ENCODE measurements at places on chromosomes 11 and 22.
A peak's percentile ranks its signal among the peaks of the same experiment; 100 is the strongest.

GRCh38 chr22:26367402-26368245, 61.4 kb upstream of the ASPHD2 start:
- no peak for DNase-seq

GRCh38 chr11:15216678-15217077, 102.0 kb downstream of the INSC start:
- no peak for DNase-seq

DNA sequence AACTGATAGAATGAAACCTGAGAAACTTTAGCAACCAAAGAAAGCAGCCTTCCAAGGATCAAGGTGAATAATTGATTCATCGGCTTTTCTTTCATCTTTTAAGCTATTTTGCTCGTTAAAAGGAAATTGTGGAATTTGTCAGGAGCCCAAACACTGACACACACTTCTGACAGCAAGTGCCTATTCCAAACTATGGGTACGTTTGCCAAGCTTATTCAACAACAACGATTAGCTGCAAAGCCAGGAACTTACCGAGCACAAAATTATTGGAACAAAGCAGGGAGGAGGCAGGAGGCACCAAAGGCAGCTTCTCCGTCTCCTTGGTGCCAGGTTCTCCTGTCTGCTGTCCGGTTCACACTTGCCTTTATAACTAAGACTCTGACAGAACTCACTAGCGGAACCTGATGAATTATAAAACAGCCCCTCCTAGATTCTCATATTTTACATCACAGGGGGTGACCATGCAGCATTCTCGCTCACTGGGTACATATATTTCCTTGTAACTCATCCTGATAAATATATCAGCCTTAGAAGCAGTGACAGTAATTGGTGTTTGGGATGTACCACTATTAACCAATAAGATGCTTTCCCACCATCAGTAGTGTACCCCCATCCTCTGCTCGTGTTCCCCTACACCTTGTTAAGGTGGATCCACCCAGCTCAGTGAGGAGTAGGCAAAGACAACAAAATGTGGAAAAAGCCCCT, 395.9 kb upstream of the CCDC90B start:
- no peak for DNase-seq

DNA sequence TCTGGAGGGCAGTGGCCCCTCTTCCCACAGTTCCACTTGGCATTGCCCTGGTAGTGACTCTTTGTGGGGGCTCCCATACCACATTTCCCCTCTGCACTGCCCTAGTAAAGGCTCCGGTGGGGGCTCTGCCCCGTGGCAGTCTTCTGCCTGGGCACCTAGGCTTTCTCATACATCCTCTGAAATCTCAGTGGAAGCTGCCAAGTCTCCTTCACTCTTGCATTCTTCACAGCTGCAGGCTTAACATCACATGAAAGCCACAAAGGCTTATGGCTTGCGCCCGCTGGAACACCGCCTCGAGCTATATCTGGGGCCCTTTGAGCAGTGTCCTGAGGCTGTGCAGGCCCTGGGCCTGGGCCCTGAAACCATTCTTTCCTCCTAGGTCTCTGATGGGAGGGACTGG, 25.3 kb downstream of the PLEKHB1 start:
- DNase-seq, result no peak

DNA sequence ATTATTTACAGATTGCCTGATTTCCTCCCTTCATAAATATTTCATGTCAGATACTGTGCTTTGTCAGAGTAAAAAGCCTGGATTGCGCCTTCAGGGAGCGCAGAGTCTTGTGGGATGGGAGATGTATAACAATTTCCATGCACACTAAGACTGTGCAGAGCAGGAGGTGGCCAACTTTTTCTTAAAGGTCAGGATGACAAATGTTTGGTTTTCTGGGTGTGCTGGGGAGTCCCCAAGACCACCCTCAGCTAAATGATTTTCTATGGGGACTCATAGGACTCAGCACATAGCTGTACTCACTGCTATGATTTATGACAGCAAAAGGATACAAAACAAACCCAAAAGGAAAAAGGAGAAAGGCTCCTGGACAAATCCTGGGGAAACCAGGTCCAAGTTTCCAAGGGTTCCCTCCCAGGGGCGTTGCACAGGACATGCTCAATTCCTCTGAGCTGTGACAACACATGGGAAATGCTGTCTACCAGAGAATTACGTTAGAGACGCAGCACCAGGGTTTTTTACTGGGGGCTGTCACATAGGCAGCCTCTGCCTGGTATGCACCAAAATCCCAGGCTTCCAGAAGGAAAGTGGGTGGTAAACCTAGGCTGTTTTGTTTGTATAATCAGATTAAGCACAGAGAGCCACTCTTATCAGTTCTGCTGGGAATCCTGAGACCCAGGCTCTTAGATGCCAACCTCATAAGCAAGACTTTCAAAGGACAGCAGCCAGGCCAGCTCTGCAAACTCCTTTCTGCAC, 59.1 kb downstream of the CSNK2A3 start:
- DNase-seq, result no peak

- DNase-seq, result peak; percentile 37
These were observed 13.0 kb downstream of the MUC5B start for GRCh38 chr11:1235901-1236315.

GRCh38 chr22:40451210-40451609, 80.8 kb downstream of the SGSM3 start:
- no peak for DNase-seq

DNA sequence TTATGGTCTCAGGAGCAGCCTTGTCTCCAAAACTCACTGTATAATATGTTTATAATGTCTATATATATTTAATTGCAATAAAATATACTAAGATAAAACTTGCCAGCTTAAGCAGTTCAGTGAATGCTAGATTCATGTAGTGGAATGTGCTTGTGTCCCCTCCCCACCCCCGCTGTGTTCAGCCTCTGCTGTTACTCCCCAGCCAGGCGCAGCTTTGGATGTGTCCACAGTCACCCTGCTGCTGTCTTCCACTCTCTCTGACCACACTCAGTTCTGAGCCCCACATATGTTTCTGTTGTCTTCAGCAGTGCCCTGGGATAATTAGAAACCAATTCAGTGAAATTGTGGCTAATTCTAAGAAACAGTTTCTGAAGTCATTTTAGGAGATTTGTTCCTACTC, 52.2 kb downstream of the PPFIA1 start:
- DNase-seq, result no peak

Measured in left lobe of liver (tissue), 2 donors.